Activated CD4-positive, alpha-beta memory T cell treated with anti-CD3 and anti-CD28 coated beads for 36 hours (primary cell): ENCODE measurements at places on chromosomes 2 and 18.

- no peak for DNase-seq
- H3K4me3 ChIP-seq: no peak overlapping the region
- no peaks in the 10 kb centered on the region for H3K36me3 ChIP-seq
These were observed 411.8 kb downstream of the SOX11 start for GRCh38 chr2:6103949-6104348.

GRCh38 chr2:33213648-33214047 lies 262.8 kb upstream of the RASGRP3 start:
- DNase-seq: no peak
- H3K4me3 ChIP-seq: no peak overlapping the region
- H3K27me3 ChIP-seq: peaks cover 7% of the 10 kb centered on the region

GRCh38 chr2:18976168-18976961 lies 382.1 kb downstream of the OSR1 start:
- H3K27me3 ChIP-seq: no peaks in the 10 kb centered on the region
- no peak overlapping the region for H3K27ac ChIP-seq
- H3K36me3 ChIP-seq: no peaks in the 10 kb centered on the region
- DNase-seq: no peak

DNA sequence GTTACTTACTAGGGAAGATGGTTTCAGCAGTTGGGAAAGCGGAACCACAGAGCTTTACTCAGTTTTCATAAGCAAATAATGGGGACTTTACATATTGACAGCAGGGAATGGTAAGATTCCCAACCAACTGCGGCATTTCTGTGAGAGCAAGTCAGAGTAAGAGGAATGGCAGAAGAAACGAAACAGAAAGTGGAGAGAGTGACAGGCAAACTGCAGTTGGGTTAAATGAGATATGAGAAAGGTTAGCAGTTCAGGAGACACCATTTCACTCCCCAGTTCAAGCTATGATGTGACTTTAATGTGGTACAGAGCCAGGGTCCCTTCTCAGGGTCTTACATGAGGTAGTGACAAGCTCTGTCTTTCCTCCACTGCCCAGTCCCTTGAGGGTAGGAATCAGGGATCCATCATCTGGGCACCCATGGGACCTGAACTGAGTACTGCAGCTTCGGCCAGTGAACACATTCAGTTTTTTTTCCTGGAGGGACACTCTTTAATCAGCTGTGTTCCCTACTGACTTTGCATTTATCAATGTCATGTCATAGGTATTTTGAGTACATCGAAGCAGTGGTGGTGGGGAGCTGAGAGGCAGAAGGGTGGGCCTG lies 33.0 kb upstream of the GREB1 start:
- no peak for DNase-seq
- H3K27me3 ChIP-seq: peaks cover 14% of the 10 kb centered on the region
- no peak overlapping the region for H3K27ac ChIP-seq
- peaks cover 6% of the 10 kb centered on the region for H3K4me1 ChIP-seq
- H3K4me3 ChIP-seq: no peak overlapping the region

DNA sequence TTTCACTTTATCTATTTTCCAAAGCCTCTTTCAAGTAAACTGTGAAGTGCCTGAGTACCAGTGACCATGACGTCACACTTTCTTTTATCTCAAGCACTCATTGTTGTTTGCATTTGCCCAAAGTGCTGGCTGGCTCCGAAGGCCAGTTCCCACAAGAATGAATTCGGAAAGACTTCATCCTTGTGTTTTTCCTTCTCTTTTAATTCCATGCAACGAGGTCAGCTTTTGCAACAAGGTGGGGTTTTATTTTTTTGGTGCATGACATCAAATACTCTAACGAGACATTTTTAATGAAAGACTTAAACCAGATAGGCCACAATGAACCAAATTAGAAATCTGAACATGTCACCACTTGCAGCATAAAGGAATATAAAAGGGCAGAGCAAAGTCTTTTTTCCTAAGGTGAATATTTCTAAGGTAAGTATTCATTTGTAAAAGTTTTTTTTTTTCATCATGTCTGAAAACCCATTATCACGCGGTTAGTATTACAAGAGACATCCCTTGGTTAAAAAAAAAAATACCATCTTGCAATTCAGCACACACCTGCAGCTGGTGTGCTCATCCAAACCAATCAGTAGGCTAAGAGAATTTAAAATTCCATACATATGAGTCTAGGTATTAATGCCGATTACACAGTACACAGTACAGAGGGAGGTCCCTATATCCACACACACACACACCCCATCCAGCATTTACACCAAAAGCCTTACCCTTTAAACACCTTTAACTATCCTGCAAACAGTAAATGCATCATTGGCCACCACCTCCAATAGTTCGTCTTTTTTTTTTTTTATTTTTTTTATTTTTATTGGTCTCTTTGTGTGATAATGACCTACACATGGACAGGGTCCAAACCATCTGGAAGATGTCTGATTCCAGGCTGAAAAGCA lies 2.3 kb downstream of the ARL4C start:
- peak overlapping the region; percentile 97 for H3K27ac ChIP-seq
- no peaks in the 10 kb centered on the region for H3K27me3 ChIP-seq
- DNase-seq: no peak
- H3K4me1 ChIP-seq: peaks cover 51% of the 10 kb centered on the region
- H3K4me3 ChIP-seq: peak overlapping the region; percentile 96
